Muscle of arm (tissue), 14 donors: ENCODE measurements at places on chromosomes 1 and 21.

GRCh38 chr1:238960071-238960470 lies 426.3 kb upstream of the CHRM3 start:
- no peak for DNase-seq

- DNase-seq, result no peak
These were observed 330.0 kb downstream of the BRINP3 start for GRCh38 chr1:190147616-190148015.

GRCh38 chr1:153260585-153261280 lies 1.2 kb downstream of the LORICRIN start:
- DNase-seq, result no peak

- DNase-seq, result no peak
These were observed 446.0 kb downstream of the PTPRU start for GRCh38 chr1:29682171-29682918.

- no peak for DNase-seq
These were observed 66.7 kb upstream of the GJB5 start for GRCh38 chr1:34688006-34688741.

DNA sequence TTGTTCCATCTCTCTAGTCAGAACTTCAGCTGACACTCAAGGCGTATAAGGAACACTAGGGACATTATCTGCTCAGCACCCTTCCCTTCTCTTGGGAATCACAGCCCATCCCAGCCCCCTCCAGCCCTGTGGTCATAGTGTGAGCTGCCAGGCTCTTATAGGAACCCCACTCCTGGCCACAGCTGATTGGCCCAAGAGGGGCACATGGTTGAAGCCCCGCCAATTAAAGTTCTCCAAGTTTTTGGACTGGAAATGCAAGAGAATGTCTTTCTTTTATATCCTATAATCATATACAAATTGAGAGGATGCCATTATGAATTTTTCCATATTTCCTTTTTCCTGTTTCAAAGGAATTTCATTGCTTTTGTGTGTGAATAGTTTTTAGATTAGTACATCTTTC lies 40.7 kb downstream of the FOXO6 start:
- DNase-seq, result no peak

DNA sequence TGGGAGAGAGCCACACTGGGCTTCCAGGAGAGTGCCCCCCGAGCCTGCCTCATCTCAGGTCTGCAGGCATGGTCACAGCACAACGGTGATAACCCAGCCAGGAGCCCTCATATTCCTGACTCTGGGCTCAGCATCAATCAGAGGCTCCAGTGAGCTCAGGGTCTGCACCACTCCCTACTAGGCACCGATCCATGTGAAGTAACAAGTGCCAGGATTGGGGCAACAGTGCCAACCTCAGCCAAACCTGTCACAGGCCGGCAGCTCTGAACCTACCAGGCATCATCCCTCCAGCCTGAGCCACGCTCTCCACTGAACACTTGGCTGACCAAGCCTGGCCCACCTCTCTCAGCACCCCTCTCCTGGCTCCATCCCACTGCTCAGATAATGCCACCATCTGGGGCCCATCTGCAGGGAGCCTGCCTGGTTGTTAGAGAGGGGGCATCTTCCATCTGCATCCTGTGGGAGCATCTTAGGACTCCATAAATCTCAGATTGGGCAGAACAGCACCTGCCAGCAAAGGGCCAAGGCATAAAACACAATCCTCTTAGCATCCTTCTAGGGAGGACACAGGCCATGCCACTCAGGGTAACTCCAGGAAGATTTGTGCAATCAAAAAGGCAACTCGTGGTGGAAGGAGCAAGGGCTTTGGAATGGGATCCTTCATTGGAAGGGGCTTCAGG lies 213.7 kb upstream of the CSF3R start:
- DNase-seq, result no peak

GRCh38 chr1:42735477-42736105 lies 4.4 kb downstream of the CLDN19 start:
- no peak for DNase-seq

DNA sequence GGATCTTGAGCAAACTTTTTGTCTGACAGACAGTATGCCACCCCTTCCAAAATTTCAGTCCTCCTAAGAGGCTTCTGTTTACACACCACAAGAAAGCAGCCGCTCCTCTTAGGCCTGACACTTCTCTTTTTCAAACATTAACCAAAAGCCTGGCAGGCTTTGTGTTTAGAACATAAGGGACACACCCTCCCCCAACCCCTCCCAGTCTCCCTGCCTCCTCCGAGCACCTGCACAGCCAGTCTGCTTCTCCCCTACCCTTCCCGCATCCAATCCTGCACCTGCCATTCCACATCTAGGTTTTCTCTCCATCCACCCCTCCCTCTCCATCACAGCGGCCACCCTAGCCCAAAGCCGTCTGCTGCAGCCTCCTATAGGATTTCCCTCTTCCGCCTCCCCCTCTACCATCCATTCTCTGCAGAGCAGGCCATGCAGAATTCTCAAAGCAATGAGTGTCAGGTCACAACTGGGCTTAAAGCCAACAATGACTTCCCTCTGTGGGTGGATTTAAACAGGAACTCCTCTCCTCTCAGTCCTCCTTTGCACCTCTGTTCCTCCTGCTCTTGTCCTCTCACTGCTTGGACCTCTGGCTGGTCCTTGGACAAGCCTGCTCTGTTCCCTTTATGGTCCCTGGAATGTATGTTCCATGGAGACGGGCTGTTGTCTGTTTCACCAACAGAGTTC lies 478.2 kb downstream of the NPHP4 start:
- DNase-seq, result no peak

- DNase-seq, result no peak
These were observed 5.1 kb downstream of the UBE2Q1 start for GRCh38 chr1:154553056-154554030.

DNA sequence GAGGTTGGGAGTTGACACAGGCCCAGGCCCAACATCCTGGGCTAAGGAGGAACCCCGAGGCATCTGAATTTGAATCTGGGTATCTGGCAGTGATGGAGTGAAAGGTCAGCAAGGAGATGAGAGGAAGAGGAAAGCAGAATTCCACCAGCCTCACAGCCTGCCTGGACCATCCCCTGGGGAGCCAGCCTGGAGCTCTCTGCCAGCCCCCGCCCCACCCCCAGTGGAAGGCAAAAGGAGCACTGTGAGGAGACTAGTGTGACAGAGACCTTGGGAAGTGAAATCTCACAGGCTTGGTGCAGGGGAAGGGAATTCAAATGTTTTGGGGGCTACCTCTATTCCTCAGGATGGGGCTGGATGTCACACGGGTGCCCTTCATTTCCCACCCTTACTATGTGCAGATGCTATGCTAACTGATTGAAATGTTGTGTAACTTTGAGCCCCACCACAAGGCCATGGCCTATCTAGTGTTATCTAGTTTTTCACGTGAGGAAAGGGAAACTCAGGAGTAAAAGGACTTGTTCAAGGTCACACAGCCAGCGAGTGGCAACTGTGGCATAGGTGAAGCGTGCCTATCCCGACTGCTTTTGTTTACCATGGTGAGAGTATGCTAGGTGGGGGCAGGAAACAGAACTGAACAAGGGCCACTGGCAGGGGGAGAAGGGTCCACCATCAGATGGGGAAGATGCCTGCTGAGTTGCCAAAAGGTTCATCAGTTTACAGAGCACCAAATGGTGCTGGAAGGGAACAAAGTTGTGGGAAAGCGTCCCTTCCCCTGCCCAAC lies 29.8 kb downstream of the AHDC1 start:
- no peak for DNase-seq

DNA sequence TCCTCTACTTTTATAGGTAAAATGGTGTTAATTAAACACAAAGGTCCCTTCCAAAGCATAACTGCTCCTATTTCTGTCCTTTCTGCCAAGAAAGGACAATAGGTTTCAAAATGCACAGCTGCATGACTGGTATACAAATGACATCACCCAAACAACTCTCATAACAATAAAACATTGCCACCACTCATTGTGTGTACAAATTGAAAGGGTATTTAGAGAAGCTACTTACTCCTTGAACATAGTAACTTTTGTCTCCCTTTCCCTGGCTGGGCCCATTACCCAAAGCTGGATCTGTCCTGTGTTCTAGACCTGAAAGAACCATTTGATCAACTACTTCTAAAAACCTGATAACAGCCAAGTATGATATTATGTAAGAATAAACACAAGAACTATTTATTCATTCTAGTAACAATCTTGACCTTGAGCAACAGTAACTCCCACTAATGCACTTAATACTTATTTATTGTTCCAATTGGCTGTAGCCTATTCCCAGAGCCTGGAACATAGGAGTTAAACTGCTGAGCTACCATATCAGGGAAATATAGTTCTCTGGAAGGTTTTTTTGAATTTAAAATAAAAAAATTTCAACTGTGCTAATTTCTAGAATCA lies 38.2 kb downstream of the TTLL7 start:
- no peak for DNase-seq

- DNase-seq, result no peak
These were observed at the start of gene HDGF for GRCh38 chr1:156751451-156751756. TSS of gene HDGF (minus strand) at chr1:156751675. CDS start at chr1:156751429, 246 bp downstream.

- DNase-seq, result no peak
These were observed 915.2 kb downstream of the TTLL7 start for GRCh38 chr1:83083589-83084224.

DNA sequence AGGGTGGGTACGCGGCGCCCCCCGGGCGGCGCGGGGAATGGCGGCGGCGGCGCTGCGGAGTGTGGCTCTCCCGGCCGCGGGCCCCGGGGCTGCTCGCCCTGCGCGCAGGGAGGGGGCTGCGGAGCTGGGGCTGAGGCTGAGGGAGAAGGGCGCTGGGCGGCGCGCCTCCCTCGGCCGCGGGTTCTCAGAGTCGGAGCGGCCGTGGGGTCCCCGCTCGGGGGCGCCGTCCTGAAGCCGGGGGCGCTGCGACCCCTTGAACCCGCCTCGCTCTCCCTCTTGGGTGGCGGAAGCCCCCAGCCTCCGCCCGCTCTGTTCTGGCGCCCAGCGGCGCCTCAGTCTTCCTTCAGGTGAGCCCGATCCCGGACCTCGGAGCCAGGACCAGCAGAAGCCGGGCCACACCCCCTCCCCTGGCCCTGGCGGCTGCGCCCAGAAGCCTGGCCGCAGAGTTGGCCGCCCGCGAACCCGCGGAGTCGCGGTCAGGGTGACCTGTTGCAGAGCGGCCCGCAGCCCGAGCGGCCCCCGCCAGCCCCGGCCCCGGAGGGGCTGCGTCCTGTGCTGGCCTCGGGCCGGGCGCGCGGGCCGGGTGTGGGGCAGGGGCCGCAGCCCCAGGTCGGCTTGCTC lies 532 bp downstream of the RALGPS2 start:
- peak; percentile 22 for DNase-seq

GRCh38 chr1:221078260-221078965 lies 199.2 kb downstream of the HLX start:
- no peak for DNase-seq

GRCh38 chr21:36210779-36211659 lies 54.4 kb downstream of the DOP1B start:
- DNase-seq, result no peak

DNA sequence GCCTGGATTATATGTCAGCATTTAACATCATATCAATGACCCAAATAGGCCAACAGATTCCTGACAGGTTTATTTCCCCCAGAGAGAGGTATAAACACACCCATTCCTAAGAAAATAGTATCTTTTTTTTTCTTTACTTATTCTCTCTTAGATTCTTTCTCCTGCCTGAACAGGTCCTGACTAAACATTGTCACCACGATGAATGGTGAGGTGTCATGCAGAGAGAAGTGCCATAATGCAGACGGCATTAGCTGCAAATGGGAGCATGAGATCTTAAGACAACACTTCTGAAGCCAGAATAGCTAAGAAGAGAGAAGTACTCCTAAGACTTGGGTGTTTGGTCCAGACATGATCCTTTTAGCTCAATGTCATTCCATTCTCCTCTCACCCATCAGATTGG lies 131.3 kb downstream of the ZNF648 start:
- no peak for DNase-seq

DNA sequence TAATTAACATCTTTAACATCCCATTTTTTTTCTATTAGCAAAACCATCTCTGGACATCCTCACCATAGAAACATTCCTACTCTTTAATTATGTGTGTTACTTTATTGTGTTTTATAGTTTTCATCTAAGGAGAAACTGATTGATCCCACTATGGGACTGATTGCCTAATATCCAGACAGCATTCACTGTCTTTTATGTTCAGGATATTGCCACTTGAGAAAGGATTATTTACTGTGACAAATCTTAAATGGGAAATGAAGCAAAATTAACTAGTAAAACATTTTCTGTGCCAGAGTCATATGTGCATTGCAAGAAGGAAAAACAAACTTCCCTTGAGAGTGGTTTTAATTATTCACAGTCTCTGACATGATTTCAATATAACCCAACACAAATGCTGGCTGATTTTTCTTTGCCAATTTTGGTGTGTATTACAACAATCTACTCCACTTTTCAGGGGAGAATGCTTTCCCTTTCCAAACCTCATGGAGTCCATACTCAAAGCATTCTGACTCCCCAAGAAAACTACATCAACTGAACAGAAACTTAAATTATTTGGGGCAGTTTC lies 15.8 kb upstream of the RGS13 start:
- no peak for DNase-seq

DNA sequence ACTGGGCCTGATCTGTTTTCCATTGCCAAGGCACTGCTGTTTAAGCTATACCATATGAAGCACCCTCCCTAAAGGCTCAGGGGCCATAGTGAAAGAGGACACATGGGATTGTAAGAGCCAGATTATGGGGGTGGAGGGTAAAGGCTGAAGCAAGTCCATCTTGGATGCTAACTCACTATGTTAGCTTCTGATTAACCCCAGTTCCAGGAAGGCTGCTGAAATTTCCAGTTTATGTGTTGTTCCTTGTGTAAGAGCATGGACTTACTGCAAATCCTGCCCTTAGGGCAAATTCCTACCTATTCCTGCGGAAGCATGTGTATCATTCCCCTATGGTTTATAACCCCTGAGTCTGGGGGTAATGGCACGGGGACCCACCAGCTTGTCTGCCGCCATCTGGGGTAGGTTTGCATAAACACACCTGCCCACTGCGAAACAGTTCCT lies 91.8 kb upstream of the SERBP1 start:
- DNase-seq, result peak; percentile 60

- DNase-seq, result no peak
These were observed 282.4 kb downstream of the TM2D1 start for GRCh38 chr1:61442544-61442943.

GRCh38 chr1:41666981-41667631 lies 182.6 kb upstream of the EDN2 start:
- no peak for DNase-seq

- peak; percentile 33 for DNase-seq
These were observed 287.2 kb downstream of the LMO4 start for GRCh38 chr1:87615901-87616300.

DNA sequence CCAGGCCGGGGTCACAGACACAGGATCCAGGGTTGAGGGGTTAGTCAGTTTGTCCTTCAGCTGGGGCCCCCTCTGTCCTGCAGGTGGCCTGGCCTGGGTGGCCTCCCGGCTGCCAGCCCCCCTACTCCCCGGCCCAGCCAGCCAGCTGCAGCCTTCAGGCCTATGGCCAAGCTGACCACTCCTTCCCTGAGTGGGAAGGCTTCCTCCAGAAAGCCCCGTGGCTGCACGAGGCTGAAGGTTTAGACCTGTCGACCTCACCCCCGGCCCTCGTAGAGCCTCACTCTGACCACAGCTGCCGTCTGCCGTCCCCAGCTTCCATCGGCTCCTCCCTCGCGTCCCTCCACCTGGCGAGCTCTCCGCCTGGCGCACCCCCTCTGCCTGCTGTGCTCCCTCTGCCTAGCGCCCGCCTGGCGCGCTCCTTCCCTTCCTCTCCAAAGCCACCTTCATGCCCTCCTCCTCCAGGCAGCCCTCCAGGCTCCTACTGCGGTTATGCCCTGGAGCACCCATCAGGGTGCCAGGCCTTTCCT lies 9.6 kb downstream of the TTLL10 start:
- DNase-seq, result no peak
